CD14-positive monocyte (primary cell): ENCODE measurements at places on chromosomes 6 and 20. TPM values are rescaled to one million over a fixed set of nuclear protein-coding genes. Genes with fewer than 3 reads are reported as not detected.

NANP gene
- polyA plus RNA-seq = 2.2 TPM

LY86 gene
- polyA plus RNA-seq = 161 and 166 TPM in 2 replicates

KPNA5 gene
- polyA plus RNA-seq = 1.7 TPM

CCHCR1 gene
- polyA plus RNA-seq = 8.4 and 8.9 TPM in 2 replicates

ENPP1 gene
- not detected for polyA plus RNA-seq

EYS gene
- not detected for polyA plus RNA-seq

SLC32A1 gene
- not detected in 2 replicates for polyA plus RNA-seq

DEF6 gene
- polyA plus RNA-seq = 41.2 TPM

MUC21 gene
- polyA plus RNA-seq = not detected

JAG1 gene
- 0.70 TPM for polyA plus RNA-seq
